IPS DF 6.9 (cell line): ENCODE measurements at places on chromosomes 16 and 17.

DNA sequence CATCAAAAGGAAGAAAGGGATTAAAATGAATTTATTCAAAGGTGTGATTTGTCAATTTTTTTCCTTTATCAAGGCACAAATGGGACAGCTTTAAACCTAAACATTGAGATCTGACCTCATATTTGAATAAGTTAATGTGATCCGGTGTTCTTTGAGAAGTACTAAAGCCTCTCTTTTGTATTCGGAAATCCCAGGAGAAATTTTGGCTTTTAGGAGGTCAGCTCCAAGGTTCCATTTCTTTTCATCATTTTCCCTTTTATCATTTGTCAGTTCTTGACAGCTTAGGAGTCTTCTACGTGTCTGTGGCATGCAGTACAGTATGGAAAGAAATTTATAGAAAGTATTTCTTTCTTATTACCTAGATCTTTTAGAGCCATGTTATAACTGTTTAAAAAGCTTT, 873.4 kb upstream of the CDH8 start:
- no peak for DNase-seq
- H3K27ac ChIP-seq = no peak overlapping the region

DNA sequence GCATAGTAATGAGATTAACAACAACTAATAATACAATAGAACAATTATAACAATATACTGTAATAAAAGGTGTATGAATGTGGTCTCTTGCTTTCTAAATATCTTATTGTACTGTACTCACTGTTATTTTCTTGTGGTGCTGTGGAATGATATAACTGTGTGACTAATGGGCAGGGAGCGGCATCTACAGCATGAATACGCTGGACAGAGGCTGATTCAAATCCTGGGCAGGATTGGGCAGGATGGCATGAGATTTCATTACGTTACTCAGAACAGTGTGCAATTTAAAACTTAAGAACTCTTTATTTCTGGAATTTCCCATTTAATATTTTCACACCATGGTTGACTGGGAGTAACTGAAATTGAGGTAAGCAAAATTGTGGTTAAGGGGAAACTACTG, 1239.8 kb upstream of the GOT2 start:
- DNase-seq = no peak
- no peaks in the 10 kb centered on the region for H3K27me3 ChIP-seq
- H3K36me3 ChIP-seq = no peaks in the 10 kb centered on the region
- H3K4me3 ChIP-seq = no peak overlapping the region

GRCh38 chr17:74512036-74512435, 19.2 kb downstream of the CD300LB start:
- H3K27ac ChIP-seq = no peak overlapping the region
- no peaks in the 10 kb centered on the region for H3K36me3 ChIP-seq
- H3K4me1 ChIP-seq = no peaks in the 10 kb centered on the region
- DNase-seq = no peak
- no peaks in the 10 kb centered on the region for H3K27me3 ChIP-seq

- H3K36me3 ChIP-seq = no peaks in the 10 kb centered on the region
- no peak overlapping the region for H3K27ac ChIP-seq
- H3K4me3 ChIP-seq = no peak overlapping the region
- H3K4me1 ChIP-seq = peaks cover 5% of the 10 kb centered on the region; the same call in 1 of the 2 replicates
- peaks cover 2% of the 10 kb centered on the region; the same call in 1 of the 2 replicates for H3K27me3 ChIP-seq
Observed at GRCh38 chr17:47719411-47720152, 13.5 kb upstream of the TBX21 start.

- H3K4me3 ChIP-seq = no peak overlapping the region
- no peak for DNase-seq
- H3K4me1 ChIP-seq = peaks cover 2% of the 10 kb centered on the region; the same call in 1 of the 2 replicates
- no peaks in the 10 kb centered on the region for H3K36me3 ChIP-seq
- no peaks in the 10 kb centered on the region for H3K27me3 ChIP-seq
Observed at GRCh38 chr17:75725504-75725903, 4.2 kb downstream of the ITGB4 start.

DNA sequence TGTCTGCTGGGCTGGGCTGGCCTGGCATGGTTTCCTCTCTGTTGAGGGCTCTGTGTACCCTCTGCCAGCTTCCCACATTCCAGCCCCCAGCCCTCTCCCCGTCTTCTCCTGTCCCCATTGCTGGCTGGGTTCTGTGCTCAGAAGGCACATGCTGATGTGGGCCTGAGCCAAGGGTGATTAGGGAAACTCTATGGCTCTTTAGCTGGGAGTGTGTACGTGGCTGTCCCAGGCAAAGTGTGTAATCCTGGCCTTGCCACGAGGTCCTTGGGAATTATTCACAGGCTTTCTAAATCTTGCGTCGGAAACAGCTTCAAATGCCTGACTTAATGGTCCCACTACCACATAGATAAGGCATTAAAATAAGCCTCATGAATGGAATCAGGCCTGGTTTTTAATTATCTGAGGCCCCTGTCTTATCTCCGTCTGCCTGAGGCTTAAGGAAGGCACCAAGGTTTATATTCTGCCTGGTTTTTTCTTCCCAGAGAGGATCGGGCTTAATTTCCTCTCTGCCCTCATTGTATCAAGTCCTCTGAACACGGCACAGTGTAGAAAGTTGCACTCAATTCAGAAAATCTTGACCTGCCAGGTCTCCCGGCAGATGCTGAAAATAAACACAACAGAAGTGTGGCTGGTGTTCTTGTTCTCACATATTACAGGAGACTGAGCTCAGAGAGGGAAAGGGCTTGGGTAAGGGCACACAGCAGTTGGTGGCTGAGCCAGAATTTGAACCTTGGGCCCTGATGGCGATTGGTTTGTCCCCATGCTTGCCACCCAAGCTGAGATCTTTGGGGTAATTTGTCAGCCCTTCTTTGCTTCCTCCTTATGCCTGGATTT, 52.9 kb upstream of the LGALS9 start:
- no peak overlapping the region for H3K27ac ChIP-seq
- H3K36me3 ChIP-seq = no peaks in the 10 kb centered on the region; the same call in 1 of the 2 replicates
- no peaks in the 10 kb centered on the region; the same call in 1 of the 2 replicates for H3K4me1 ChIP-seq
- no peaks in the 10 kb centered on the region for H3K27me3 ChIP-seq
- no peak overlapping the region for H3K4me3 ChIP-seq

GRCh38 chr17:1455291-1455796, 688 bp downstream of the CRK start:
- no peak overlapping the region for H3K27ac ChIP-seq
- H3K36me3 ChIP-seq = no peaks in the 10 kb centered on the region
- no peaks in the 10 kb centered on the region for H3K27me3 ChIP-seq
- H3K4me3 ChIP-seq = peak overlapping the region; percentile 75

GRCh38 chr17:28724500-28725165, 1.4 kb downstream of the TLCD1 start:
- no peak overlapping the region for H3K27ac ChIP-seq
- no peaks in the 10 kb centered on the region for H3K4me1 ChIP-seq
- H3K36me3 ChIP-seq = peaks cover 25% of the 10 kb centered on the region; the same call in 1 of the 2 replicates
- DNase-seq = no peak

DNA sequence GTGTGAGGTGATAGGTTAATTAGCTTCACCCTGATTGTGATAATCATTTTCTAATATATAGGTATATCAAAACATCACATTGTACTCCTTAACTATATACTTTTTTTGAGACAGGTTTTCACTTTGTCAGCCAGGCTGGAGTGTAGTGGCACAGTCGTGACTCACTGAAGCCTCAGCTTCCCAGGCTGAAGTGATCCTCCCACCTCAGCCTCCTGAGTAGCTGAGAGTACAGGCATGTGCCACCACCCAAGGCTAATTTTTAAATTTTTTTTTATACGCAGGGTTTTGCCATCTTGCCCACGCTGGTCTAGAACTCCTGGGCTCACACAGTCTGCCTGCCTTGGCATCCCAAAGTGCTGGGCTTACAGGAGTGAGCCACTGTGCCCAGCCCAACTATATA, 455.3 kb upstream of the MAF start:
- H3K4me3 ChIP-seq = no peak overlapping the region
- no peaks in the 10 kb centered on the region for H3K27me3 ChIP-seq
- H3K4me1 ChIP-seq = no peaks in the 10 kb centered on the region
- no peak overlapping the region for H3K27ac ChIP-seq
- H3K36me3 ChIP-seq = no peaks in the 10 kb centered on the region

DNA sequence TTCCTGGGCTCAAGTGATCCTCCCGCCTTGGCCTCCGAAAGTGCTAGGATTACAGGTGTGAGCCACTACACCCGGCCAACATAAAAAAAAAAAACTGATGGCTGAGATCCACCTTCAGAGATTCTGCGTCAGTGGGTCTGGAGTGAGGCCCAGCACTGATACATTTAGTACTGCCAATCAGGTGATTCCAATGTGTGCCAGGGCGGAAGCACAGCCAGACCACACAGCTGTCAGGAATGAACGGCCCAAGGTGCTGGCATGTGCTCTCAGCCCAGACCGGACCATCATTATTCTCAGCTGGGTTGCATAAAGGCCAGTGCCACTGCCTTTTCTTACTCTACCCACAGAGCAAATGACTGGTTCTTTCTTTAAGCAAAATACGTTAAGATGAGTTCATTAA, 1.2 kb upstream of the BCO1 start:
- no peak overlapping the region for H3K4me3 ChIP-seq
- no peaks in the 10 kb centered on the region for H3K27me3 ChIP-seq
- no peaks in the 10 kb centered on the region for H3K36me3 ChIP-seq

DNA sequence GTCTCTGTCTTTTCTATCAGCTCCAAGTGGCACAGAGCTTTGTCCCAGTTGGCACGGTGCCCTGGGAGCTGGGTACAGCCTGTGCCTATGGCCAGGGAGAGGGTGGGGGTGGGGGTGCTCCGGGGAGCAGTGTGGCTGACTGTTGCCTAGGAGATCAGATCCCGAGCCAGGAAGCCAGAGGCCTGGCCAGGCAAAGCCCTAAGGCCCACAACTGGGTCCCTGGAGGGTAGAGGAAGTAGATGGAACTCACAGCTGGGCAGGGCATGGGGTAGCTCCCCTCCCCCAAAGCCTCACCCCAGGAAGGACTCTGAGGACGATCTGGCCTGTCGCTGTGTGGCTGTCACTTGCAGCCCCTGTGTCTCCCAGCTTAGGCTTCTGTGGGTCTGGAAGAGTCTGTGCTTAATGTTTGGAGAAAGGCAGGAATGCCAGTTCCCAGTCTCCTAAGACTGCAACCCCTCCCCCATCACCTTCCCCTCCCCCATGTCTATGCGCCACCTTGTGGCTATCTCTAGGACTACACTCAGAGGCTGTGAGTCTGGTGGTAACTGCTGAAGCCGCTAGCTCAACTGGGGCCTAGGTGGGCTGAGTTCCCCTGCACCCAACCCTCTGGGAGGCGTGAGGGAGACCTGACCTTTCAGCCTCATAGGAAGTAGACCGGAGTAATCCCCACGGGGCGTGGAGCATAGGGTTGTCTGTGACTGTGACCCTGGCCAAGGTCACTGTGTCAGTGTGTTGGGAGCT, 12.6 kb downstream of the THRA start:
- no peaks in the 10 kb centered on the region for H3K36me3 ChIP-seq
- H3K27me3 ChIP-seq = no peaks in the 10 kb centered on the region
- peaks cover 12% of the 10 kb centered on the region for H3K4me1 ChIP-seq
- no peak overlapping the region for H3K4me3 ChIP-seq
- DNase-seq = peak; percentile 75

- DNase-seq = no peak
- peaks cover 8% of the 10 kb centered on the region for H3K4me1 ChIP-seq
- no peak overlapping the region for H3K4me3 ChIP-seq
- H3K27ac ChIP-seq = no peak overlapping the region
- H3K36me3 ChIP-seq = no peaks in the 10 kb centered on the region
Observed at GRCh38 chr17:21460358-21460757, 84.2 kb downstream of the KCNJ12 start.

DNA sequence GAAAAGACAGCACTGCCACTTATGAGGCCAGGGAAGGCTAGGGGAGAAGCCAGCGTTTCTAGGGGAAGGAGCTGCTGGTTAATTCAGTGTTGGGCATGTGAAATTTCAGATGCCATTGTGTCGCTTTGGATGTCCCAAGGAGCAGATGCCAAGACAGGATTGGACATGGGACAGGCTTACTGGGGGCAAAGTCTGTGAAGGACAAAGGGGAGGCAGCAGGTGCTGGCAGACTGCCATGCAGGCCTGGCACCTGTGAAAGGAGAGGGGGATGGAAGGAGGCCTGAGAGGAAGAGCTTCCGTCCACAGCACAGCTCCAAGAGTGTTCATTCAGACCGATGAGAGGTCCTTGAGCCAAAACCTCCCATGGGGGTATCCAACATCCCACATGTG, 255.5 kb upstream of the RPL38 start:
- H3K27me3 ChIP-seq = no peaks in the 10 kb centered on the region; the same call in 1 of the 2 replicates
- no peaks in the 10 kb centered on the region for H3K4me1 ChIP-seq
- no peak overlapping the region for H3K27ac ChIP-seq
- H3K36me3 ChIP-seq = no peaks in the 10 kb centered on the region
- no peak overlapping the region for H3K4me3 ChIP-seq

GRCh38 chr16:67164599-67165061, at the start of gene HSF4:
HSF4 (plus strand) TSS chr16:67164745; CDS start chr16:67164812, 67 bp downstream.
- no peak for DNase-seq
- H3K27ac ChIP-seq = no peak within 1 kb of the TSS
- peaks cover 90% of the 10 kb centered on the region for H3K27me3 ChIP-seq
- no peaks in the 10 kb centered on the region; the same call in 1 of the 2 replicates for H3K36me3 ChIP-seq
- peak within 1 kb of the TSS; percentile 21; the same call in 1 of the 2 replicates for H3K4me3 ChIP-seq

- H3K27ac ChIP-seq = no peak overlapping the region
- H3K4me3 ChIP-seq = no peak overlapping the region
- DNase-seq = no peak
- no peaks in the 10 kb centered on the region for H3K4me1 ChIP-seq
- H3K27me3 ChIP-seq = no peaks in the 10 kb centered on the region
Observed at GRCh38 chr16:68910051-68910450, 66.7 kb downstream of the TANGO6 start.

GRCh38 chr16:70254180-70254964, 2.6 kb upstream of the EXOSC6 start:
- H3K4me3 ChIP-seq = no peak overlapping the region
- no peak for DNase-seq
- no peaks in the 10 kb centered on the region for H3K27me3 ChIP-seq

DNA sequence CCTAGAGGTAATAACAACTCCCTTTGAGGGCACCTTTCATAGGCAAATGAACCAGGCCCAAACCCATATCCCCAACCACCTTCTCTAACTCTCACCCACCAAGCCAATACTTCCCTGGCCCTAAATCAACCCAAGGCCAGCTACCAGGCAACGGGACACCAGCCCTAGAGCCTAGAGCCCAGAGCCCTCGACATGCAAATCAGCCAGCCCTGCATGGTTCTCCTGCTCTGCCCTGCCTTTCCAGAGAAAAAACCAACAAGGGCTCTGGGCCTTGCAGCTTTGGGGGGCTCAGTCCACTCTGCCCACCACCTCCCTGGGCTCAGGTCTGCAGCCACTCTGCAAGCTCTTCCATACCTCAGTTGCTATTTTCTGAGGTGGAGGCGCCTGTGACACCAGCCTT, 55.0 kb downstream of the PITPNM3 start:
- no peak for DNase-seq
- H3K4me3 ChIP-seq = no peak overlapping the region
- no peak overlapping the region for H3K27ac ChIP-seq
- H3K27me3 ChIP-seq = no peaks in the 10 kb centered on the region
- H3K36me3 ChIP-seq = no peaks in the 10 kb centered on the region

DNA sequence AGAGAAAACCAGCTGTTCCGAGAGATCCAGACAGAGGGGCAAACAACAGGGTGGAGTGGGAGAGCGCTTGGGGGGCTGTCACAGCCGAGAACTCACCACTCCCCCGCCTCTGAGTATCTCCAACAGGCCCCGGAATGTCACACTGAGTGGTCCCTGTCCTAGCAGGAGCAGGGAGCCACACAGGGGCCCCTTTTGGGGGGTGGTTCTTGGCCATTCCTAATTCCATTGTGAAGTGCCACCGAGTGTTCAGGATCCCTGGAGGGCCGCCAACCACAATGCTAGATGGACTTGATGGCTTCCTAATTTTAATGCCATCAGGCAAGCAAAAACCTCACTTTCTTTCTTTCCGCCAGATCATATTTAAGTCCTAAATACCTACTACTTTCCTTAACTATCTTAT, 16.8 kb downstream of the ABCA3 start:
- no peaks in the 10 kb centered on the region for H3K4me1 ChIP-seq
- H3K27me3 ChIP-seq = no peaks in the 10 kb centered on the region
- DNase-seq = no peak
- H3K4me3 ChIP-seq = no peak overlapping the region
- H3K27ac ChIP-seq = no peak overlapping the region
